ENCODE measurements at places on chromosomes 2 and 18. TPM values are rescaled to one million over a fixed set of nuclear protein-coding genes. Genes with fewer than 3 reads are reported as not detected.

Gene ZAP70
- total RNA-seq = 3.9 TPM

Gene CREG2
- not detected for total RNA-seq

Gene GALNT3
- total RNA-seq = 69.9 TPM

Gene MREG
- 9.0 TPM for total RNA-seq

Gene VIL1
- not detected for total RNA-seq

Gene HOXD1
- 2.3 TPM for total RNA-seq

Gene LANCL1
- total RNA-seq = 48.2 TPM

Gene ANKRD30B
- total RNA-seq = not detected

Gene FRZB
- 0.91 TPM for total RNA-seq

Gene FZD7
- 26.1 TPM for total RNA-seq

Gene MYO5B
- total RNA-seq = 28.5 TPM

Gene LRRTM1
- not detected for total RNA-seq

Gene GPR17
- total RNA-seq = not detected

Gene ORMDL1
- 48.0 TPM for total RNA-seq

Gene ALK
- total RNA-seq = 1.2 TPM

Gene DSG3
- 2.3 TPM for total RNA-seq

Gene CHRNG
- not detected for total RNA-seq

Gene ANKRD12
- total RNA-seq = 38.7 TPM

Gene SPDYA
- 0.73 TPM for total RNA-seq

All from prostate gland (tissue), 2 donors.